Inflammatory macrophage treated with lipopolysaccharide for 1 hour (primary cell): ENCODE measurements at places on chromosomes 3 and 15.

- no peak for DNase-seq
These were observed 11.2 kb downstream of the DLL4 start for GRCh38 chr15:40940296-40940801.

GRCh38 chr3:134357914-134358811 lies 16.1 kb downstream of the AMOTL2 start:
- no peak for DNase-seq

DNA sequence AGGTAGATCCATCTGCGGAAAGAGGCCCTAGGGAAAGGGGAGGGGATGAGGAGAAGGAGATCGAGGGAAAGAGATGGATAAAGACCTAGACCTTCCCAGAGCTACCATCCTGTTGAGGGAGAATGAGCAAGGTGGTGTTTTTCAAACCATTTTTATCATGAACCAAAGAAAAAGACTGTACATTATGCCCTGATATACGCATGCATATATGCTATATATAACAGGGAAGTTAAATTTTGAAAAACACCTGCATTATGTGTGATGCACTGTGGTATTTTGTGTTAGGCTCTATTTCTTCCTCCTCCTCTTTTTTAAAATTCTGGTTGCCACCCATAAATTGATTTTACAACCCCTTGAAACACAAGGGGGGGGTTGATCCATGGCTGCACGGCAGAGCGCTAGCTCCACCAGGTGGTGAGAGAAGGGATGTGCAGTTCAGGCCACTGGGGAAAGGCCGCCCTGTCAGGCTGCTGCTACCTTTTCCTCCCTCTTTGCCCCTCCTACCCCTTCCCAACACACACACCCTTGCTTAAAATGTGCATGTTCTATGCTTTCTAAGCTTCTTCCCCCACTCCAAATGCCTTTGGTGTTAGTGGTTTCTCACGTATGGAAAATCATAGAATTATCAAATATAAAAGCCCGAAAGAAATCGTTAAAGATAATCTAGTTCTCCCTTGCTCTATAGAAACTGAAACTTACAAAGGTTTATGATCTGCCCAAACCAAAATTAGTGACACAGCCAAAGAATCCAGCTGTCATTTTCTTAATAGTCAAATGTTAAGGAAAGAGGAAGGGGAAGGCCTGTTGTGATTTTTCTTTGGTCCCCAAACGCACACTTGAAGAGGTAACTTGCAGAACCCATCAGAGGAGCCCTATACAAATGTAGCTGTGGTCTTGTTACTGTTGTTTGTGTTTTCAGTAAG lies 262.0 kb upstream of the UMPS start:
- DNase-seq, result peak; percentile 64

DNA sequence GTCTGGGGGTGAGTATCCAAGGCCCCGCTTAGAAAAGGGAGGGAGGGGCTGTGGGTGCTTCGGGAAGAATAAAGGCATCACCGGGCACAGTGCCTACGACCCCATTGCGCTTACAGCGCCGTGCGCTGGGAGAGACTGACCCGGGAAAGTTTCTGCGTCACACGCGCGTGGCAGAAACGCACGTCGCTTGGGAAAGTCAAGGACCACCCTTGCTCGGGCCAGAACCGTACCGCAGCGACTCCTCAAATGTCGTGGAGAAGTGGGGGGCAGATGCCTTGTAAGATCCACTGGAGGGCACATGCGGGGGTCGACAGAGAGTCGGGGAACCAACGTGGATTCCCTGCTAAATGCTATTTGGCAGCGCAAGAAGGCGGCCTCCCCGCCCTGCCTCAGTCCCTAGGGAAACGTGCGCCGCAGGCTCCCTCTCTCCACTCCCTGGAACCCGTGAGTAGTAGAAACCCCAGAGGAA lies 2.4 kb downstream of the ADAMTS9 start:
- DNase-seq, result no peak

GRCh38 chr3:41464858-41465257 lies 265.6 kb downstream of the CTNNB1 start:
- no peak for DNase-seq

DNA sequence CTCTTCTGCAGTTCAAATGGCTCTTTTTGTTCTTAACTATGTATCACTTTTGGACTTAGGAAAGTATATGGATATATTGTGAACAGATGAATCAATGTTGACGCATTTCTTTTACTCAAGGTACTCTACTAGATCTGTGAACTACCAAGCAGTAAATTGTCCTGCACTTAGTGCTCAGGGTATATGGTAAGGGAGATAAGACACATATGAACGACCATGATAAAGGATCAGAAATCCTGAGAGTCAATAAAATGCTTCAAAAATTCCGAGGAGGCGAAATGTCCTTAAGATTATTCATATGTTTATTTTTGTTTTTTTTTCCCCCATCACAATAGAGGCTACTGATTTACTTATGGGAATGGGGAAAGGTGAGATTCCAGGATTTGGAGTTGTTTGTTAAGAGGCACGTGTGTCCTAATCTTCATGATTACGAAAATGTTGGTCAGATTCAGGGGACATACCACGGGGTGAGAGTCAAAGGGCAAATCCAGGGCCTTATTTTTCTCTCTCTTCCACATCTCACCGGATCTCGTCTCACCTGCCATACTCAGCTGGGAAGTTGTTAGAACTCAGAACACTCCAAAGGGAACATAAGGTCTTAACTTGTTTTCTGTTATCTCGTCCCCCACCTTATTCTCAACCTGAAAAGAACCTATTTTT lies 475.1 kb upstream of the TBL1XR1 start:
- no peak for DNase-seq

GRCh38 chr15:92883876-92884435 lies 16.2 kb upstream of the CHD2 start:
- no peak for DNase-seq

GRCh38 chr3:112089956-112090886 lies 4.0 kb downstream of the C3orf52 start:
- no peak for DNase-seq

DNA sequence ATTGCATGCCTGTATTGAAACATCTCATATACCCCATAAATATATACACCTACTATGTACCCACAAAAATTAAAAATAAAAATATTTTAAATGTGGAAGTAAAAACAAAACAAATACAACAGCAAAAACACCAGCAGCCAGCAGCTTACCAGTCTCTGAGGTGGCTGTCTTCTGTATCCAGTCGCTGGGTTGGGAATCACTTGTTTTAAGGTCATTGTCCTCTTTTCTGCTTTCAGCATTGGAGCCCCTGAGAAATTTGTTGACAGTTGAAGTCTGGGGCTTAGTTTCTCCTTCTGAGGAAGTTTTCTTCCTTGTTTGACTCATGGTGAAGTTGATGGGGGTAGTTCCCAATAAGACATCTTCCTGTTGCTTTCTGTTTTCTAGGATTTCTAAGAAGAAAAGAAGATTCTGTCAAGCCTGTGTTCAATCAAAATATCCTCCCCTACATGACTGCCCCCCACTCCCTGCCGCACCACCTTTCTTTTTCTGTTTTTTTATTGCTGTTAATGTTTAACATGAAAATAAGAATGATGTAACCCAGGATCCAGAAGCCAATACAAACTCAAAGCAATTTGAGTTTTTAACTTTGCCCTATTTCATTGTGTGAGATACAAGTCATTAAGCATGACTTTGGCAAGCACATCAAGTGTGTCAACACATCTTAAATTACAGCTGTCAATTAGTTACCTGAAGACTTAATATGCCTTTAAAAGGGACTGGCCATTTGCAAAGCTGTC lies at the start of gene LRRC31:
LRRC31 (minus strand) TSS at position 452 of the 737 bp plus-strand sequence; CDS start at position 324, 128 bp downstream.
- no peak for DNase-seq
